ENCODE measurements at places on chromosomes 1 and 21. TPM values are rescaled to one million over a fixed set of nuclear protein-coding genes. Genes with fewer than 3 reads are reported as not detected.

The C1orf116 gene
- not detected for total RNA-seq

GRCh38 chr1:209783386-209783785 is 973 bp downstream of the C1orf74 start:
- no peak for DNase-seq

The CTBS gene
- total RNA-seq: 9.0 TPM

DNA sequence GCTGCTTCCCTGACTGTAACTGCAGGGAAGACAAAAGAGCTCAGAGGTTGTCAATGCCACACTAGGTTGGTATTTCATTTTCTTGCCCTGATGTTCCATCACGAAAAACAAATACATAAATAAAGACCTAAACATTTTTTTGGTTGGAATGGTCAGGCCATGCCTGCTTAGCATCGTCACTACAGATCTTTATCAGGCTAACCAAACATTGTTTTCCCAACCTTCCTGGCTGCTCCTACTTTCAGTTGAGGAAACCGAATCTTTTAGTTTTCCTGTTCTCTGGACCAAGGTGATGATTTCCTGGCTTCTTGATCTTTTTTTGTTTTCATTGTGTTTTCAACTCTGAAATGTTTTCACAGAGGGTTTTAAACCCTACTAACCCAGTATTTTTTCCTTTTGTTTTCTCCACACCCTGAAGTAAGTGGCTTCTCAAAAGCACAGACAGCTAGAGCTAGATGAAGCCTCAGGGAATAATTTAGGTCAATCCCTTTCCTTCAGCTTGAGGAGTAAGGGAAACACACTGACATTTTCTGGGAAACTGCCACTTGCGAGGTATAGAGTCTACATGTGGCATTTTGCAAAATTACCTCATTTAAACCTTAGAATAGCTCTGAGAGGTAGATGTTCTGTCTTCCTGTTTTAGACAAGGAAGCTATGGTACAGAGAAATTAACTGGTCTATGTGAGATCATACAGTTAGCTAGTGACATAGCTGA is 67.2 kb upstream of the CNN3 start:
- no peak for DNase-seq

DNA sequence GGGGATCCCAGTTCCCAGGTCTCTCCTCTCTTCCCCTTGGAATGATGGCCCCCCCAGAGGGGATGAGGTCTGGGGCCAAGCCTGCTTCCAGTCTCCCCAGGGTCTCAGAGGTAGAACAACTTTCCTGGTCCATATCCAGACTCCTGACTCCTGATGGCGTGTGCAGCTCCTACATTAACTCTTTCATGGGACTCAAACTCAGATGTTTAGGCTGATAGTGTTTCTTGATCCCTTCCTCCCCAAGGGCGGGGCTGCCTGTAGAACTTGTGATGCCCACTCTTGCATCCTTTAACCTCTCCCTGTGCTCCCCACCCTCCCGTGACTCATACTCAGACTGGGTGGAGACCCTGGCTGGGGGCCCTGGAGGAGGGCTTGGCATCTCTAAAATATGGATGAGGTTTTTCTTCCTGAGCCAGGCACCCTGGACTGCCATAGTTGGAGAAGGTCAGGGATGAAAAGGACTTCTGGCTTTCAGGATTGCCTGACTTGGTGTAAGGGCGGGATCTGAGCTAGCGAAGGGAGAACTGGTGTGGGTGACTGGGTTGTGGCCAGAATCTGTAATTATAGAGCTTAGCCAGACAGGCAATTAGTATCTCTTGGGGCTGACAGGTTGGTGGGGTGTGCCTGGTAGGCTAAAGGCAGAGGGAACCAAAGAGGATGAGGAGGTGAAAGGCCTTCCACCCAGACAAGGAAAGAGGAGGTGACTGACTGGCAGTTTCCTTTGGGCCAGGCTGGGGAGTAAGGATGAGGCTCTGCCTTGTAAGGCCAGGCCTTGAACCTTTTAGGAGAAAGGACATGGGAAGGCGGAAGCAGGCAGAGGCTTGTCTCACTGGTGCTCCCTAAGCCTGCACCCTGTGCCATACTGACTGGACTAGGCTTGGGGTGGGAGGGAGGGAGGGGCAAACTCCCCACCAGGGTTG is 1.5 kb downstream of the ATP8B2 start:
- DNase-seq: no peak

DNA sequence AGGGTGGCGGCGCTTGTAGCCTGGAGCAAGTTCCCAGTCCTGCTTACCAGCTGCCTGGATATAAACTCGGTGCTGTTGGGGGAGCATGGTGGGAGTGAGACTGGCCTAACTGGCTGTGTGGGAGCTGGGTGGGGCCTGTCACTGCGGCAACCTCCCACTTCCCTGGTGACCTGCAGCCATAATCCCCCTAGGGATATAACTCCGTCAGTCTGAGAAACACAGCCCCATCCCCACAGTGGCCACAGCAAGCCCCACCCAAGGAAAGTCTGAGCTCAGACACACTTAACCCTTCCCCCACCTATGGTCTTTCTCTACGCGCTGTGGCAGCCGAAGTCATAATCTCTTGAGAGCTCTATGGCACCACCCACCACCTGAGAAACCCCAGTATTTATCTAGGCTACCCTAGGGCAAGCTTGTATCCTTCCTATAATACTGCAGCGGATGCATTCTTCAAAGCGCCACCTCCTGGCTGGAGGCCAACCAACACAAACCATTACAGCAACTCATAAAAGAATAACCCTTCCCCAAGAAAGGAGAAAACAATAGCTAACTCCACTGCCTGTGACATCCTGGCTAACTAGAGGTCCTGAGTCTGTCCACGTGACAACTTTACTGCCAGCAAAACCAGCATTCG is 57.4 kb downstream of the ZNF648 start:
- DNase-seq: no peak

The NPPA gene
- total RNA-seq: not detected

DNA sequence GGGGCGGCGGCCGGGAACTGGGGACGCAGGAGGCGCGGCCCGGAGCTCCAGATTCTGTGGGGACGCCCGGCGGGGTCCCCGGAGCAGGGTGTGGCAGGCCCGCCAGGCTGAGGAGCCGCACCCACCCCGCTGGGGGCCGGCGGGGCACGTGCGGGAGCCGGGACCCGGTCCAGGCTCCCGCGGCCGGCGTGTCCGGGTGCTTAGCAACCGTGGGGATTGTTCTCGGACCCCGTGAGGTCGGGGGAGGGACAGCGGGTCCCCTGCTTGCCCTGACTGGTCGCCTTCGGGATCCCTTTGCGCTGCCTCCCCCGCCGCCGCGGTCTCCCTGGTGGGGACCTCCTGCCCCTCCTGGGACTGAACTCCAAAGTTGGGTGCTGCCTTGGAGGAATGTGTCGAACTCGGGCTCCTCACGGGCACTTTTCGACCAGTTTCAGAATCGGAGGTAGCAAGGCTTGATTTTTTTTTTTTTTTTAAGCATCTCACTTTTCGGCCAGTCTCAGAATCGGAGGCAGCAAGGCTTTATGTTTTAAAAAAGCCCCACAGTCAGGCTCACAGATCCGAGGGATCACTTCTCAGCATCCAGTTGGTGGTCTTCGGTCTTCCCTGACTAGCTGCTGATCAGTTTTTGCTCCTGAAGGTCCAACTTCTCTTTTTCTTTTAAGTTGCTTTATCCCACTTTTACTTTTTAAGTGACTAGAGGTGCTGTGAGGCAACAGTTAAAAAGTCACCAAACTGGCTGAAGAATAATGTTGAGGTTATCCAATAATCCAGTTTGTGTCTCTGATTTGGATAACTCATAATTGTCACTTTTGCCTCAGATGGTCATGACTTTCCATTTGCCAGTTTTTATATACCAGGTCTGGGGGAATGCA is 648 bp downstream of the FAM76A start:
- no peak for DNase-seq

DNA sequence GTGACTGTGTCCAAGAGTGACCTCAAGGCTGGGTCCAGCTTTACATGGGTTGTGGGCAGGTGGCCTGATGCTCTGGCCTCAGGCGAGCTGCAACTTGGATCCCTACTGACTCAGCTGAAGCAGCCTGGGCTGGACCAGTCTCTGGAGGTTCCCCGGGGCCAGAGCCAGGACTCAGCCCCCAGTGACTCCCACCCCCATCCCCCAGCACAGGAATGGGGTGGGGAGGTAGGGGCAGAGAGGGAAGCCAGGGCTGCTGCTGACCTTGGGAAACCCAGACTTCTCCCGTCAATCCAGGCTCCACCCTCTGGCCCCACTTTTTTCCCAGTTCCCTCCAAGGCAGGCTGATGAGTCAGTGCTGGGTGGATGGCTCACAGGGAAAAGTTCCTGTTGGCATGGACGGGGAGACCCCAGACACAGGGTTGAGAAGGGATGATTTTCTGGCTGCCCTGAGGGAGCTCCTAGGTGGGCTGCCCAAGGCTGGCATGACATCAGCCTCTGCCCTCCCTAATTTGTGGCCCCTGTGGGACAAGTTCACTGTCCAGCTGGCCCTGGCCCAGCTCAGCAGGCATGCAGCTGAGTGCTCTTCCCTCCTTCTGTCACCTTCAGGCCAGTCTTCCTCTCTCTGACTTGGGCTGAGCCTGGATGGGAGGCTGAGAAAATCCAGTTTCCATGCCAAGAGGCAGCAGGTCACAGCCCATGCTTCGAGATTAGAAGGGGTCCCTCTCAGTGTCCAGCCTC is 2.2 kb downstream of the ZC3H12A start:
- DNase-seq: no peak

GRCh38 chr1:153578936-153579335 is 13.3 kb upstream of the S100A2 start:
- no peak for DNase-seq

GRCh38 chr1:40384413-40384762 is 10.9 kb downstream of the SMAP2 start:
- DNase-seq: no peak

The OR10Z1 gene
- total RNA-seq: not detected

- DNase-seq: no peak
Measured at GRCh38 chr1:36134505-36135329, 9.7 kb upstream of the COL8A2 start.

DNA sequence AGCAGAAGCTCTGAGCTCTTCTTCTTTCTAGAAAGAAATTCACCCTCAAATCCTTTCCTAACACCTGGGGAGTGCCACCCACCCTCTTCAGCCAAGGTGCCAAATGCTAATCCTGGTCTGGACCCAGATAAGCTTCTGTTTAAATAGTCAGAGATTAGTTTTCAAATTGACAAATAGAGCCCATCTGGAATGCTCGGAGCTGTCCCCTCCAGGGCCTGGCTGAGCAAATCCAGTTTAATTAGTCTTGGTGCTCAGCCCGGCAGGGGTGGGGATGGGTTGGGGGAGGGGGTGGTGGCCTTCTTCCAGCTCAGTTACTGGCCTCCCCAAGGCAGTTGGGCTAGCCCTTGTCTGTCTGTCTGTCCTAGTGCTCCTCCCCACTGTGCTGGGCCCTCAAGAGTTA is 269.5 kb downstream of the GRIK3 start:
- DNase-seq: no peak

DNA sequence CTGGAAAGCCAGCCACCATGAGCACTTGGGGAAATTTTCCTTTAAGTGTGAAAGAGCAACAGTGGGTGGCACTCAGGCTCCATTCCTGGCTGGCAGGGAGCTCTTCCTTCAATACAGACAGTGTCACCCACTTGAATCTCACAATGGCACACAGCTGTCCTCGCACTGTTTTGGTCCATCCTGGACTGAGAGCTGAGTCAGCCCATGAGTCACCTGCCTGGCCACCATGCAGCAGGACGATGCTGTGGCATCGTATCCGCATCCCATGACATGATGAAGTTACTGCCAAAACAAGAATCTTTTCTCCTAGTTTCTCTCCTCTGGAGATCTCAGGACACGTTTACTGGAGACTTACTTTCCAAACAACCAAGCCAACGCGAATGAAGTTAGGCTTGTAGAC is 6.0 kb downstream of the TMPRSS2 start:
- DNase-seq: no peak
